ENCODE measurements at places on chromosomes 12 and 14.

DNA sequence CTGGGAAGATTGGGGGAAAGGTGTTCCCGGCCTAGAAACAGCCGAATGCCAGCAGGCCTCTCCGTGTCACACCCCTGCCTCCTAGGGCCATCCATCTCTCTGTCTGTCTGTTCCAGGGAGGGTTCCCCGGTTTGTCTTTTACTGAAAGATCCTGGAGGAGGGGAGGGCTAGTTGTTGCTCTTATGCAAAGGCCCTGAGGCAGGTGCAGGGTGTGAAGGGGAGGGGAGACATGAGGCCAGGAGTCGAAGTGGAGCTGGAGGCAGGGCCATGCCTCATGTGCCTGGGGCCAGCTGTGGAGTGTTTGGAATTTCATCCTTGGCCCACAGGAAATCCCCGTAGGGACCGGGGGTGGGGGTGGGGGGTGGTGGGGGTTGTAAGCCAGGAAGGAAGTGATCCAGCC lies 8.7 kb upstream of the RCOR1 start:
- DNase-seq, result no peak

GRCh38 chr12:123013185-123014095 lies 33.0 kb downstream of the ARL6IP4 start:
- DNase-seq, result no peak

GRCh38 chr12:118359541-118359915 lies 13.2 kb downstream of the TAOK3 start:
- DNase-seq, result no peak

GRCh38 chr14:103931422-103931821 lies 3.2 kb downstream of the TDRD9 start:
- DNase-seq, result no peak

DNA sequence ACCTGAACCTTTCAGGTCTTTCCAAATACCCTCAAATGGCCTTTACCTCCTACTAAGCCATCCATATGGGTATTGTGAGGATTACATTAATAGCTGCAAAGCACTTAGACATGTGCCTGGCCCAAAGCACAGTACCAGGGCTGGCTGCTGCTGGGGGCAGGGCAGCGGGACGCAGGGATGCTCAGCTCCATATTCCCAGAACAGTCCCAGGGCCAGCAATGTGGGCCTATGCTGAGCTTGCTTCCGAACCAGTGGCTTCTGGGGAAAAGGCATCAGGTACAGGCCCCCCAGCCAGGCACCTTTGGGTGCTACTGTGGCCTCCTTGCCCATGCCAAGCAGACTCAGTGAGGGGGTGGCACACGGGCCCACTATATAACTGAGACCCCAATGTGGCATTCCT lies 10.4 kb downstream of the ACTN1 start:
- DNase-seq, result no peak

GRCh38 chr14:95722525-95723190 lies 8.7 kb upstream of the TCL1A start:
- no peak for DNase-seq

DNA sequence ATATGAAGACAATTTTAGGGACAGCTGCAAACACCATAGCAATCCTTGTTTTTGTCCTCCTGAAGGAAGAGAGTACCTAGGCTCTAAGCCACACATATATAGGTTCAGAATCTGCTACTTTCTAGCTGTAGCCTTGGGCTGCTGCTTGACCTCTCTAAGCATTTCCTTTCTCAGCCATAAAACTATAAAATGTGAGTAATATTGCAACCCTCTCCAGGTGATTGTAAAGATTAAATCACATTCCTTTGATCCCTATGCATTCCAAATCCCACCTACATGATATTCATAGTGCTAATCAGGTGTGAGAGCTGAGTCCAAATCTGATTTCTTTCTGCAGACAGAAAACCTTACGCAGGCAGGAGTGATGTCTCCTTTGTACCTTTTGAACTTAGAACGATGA lies 913.5 kb downstream of the VRK1 start:
- DNase-seq, result no peak

DNA sequence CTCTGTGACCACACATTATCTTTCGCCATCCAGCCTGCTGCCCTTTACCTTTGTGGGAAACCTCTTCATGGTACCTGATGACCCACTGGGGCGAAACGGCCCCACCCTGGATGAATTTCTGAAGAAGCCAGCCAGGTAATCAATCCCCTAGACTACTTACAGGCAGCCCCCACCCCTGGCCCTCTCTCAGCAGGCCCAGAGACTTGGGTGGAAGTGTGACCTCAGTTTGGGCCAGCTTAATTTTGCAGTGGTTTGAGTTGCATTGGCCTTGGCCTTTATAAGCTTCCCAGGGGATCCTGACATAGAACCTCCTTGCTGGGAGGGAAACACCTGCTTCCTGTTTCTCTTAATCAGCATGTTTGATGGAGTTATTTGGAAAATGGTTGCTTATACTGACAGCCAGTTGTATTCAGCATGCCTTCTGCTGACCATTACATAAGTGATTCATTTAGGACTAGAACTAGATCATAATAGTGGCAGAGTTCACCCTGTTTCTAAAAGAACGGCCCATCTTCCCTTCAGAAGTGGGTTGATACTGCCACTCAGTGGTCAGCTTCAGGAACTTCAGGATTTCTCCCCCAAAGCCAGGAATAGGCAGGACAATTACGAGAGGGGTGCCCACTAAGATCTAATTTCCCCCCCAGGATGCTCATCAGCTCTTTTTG lies 6.1 kb downstream of the SDR39U1 start:
- no peak for DNase-seq
